ENCODE measurements at places on chromosomes 3 and 15.
A peak's percentile ranks its signal among the peaks of the same experiment; 100 is the strongest.

DNA sequence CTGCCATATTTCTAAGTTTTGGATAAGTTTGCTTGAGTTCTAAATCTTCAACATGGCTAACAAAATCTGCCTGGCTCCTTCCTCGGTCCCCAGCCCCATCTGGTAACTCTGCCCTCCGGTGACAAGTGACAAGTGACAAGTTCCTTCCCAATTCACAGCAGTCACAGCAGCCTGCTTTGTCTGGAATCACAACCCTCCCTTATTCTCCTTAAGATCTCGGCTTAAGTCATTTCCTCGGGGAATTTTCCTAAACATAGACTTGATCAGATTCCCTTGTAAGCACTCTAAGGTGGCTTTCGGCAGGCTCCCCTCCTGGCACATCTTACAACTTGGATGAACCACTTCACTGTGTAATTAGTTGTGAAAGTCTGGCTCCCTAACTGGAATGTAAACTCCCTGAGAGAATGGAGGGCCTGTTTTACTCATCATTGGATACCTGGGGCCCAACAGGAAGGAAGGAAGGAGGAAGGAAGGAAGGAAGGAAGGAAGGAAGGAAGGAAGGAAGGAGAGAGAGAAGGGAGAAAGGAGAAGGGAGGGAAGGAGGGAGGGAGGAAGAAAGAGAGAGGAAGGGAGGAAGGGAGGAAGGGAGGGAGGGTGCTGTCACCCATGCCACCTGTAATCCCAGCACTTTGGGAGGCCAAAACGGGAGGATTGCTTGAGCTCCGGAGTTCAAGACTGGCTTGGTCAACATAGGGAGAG, 126.4 kb downstream of the SHQ1 start:
- DNase-seq = no peak

GRCh38 chr15:91552555-91552954, 301.0 kb upstream of the SLCO3A1 start:
- no peak for DNase-seq

- DNase-seq = no peak
Observed at GRCh38 chr3:45986303-45986982, 9.2 kb downstream of the FYCO1 start.

DNA sequence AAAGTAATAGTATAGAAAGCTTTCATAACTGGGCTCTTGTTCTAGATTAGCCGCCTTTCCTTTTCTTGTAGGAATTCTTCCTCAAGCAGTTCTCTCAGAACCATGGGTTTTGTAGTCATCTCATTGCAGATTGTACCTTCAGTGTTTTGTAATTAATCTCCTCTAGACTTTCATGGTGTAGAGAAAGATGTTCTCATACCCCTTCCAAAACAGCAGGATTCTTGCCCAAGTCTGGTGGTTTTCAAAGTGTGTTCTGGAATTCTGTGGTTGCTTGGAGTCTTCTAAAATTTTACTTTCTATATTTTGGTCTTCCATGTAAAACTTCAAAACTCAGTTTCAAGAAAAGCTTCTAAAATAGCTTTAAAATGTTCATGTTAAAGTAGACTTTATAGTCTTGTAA, 293.8 kb downstream of the PTPRG start:
- no peak for DNase-seq

DNA sequence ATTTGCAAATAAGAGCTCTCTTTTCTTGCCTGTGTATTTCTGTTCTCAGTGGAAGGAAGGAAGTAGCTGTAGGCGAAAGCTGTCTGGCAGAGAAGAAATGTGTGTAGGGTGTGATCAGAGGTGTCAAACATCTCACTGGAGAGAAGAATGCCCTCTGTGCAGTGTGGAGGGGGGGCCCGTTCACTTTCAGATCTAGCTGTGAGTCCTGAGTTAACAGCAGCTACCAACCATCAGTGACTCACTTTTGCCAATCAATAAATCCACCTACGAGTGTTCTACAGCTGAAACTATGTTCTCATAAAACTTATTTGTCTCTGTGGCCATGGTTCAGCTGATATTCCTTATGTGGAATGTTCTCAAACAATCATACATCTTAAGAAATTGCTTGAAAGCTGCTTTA, 103.7 kb downstream of the FRMD4B start:
- peak; percentile 45 for DNase-seq

DNA sequence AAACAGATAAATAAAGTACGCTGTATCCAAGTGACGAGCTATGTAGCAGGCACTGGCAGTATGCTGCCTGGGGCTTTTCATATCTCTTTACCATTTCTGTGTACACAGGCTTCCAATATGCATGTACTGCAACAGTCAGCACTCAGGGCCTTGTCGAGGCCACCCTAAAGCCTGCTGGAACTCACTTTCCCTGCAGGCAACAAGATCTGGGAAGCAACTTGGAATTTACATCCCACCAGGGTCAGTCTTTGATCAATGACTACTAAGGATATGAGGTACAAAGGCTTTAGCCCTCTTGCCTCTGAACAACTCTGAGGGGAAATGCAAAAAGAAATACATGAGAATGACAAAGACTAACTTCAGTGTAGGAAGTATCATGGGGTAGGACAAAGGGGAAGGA, 101.8 kb upstream of the ARL6 start:
- no peak for DNase-seq

DNA sequence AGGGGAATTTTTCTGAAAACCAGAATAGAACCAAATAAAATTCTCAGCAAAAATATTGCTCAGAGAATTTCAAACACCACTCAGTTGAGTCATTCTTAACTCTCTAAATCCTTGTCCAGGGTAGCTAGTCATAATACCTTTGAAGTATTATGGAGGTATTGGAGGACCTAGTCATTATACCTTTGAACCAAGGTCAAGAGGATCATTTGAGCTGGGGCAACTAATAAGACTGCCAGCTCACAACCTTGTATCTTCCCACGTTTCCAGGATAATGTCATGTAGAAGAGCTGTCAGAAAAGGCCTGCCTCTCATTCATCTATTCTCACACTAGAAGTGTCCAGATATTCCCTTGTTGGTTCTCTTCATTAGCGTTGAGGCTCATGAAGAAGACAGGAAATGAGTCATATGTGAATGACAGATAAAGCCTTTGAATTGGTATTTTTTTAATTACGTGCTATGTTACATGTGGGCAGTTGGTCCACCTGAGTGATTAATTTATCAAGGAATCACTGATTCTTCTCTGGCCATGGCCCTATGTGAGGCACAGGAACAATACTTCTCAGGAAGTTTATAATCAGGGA, 48.3 kb downstream of the TOPAZ1 start:
- no peak for DNase-seq

DNA sequence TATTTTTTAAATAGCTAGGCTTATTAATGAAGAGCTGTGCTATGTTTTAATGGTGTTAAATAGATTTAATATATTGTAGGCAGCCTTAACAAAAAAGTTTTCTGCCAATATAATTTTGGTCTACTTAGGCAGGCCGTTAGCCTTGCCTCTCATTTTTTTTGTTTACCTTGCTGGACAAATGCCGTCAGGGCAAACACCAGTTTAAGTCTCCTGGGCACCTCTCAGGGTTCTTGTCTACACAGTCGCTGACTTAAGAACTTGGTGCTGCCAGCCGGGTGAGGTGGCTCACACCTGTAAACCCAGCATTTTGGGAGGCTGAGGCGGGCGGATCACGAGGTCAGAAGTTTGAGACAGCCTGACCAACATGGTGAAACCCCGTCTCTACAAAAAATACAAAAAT, 153.3 kb downstream of the ULK4 start:
- DNase-seq = no peak

- DNase-seq = no peak
Observed at GRCh38 chr3:134372396-134373270, 1.6 kb downstream of the AMOTL2 start.

GRCh38 chr15:89728254-89728653, 22.8 kb downstream of the MESP1 start:
- DNase-seq = no peak

- no peak for DNase-seq
Observed at GRCh38 chr3:152056481-152056880, 183.0 kb downstream of the SUCNR1 start.

DNA sequence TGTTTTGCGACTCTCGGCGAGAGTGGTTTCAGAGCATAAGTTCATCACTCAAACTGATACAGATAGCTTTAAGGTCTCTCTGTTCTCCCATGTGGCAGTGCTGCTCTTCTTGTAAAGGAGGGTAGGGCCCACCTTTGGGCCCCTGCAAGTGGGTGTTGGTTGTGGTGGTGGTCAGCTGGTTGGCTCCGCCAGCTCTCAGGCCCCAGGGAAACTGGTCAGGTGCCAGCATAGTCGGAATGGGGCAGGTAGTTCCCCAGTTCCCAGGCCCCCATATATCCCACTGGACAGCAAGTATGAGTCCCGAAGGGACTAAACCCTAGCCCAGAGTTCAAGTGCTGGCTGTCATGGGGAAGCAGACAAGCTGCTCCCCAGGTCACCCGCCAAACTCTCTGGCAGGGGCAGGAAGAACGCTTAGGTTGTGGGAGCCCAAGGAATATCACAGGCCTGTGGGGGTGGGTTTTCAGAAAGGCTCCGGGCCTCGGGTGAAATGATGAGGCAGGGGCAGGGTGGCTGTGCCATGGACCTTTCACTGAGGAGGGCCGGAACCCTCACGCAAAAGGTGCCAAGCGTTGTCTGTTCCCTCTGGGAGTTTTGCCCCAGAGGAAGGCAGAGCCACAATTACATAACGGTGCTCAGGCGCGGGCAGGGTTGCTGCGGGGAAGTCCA, 185.1 kb downstream of the EFHB start:
- DNase-seq = no peak

DNA sequence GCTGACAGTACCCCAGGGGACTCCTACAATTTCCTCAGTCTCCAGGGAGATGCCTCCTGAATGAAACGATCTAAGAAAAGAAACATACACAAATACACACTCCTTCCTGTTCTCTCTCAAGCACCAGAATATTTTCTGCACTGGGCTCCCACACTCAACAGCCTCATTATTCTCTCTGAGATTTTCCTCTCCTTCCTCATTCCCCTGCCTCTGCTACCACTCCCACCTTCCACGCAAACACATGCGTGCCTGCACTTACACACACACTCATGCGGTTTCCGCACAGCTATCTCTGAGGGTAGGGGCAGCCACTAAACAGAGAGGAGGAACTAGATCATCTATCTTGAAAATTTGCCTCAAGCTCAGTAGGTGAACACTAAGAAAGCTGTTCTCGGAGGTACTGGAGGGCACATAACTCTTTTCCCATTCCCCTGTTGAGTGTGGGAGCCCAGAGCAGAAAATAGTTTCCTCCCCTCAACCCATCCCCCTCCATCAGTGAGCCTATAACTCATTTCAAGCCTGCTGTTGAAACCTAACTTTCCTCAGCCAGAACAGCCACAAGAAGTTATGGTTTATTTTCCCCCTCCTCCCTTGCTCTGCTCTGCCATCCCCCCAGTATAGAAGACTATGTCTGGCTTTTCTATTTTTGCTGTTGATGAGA, 30.5 kb upstream of the TIPARP start:
- DNase-seq = peak; percentile 66

DNA sequence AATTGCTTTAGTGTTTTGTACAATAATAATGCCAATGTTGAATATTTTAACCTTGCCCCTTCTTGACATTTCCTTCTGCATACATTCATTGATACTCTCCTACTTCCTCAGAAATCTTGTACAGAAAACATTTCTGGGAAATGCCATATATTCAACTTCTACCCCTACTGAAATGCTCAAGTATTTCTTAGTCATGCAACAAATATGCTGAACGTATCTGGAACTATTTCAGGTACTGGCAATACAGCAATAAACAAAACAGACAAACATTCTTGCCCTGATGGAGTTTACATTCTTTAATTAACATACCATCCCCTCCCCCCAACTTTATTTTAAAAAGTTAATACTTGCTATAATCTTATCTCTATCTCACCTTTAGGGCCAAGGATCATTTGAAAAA, 147.2 kb downstream of the STAG1 start:
- no peak for DNase-seq

DNA sequence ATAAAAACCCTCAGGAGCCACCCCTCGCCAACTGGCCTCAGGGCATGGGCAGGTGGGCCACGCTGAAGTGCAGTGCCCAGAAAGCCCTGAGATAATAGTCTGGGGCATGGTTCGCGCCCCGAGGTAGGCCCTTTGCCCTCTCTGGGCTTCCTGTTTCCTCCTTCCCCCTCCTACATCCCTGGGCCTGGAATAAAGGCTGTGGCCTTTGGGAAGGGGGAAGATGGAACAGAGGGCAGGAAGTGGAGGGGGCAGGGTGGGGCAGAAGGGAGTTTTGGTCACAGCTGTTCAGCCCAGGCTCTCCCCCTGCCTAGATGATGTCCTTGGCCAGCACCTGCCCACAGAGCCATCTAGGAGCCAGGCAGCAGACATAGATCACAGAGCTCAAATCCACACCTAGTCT, 11.3 kb downstream of the CSRNP1 start:
- no peak for DNase-seq

DNA sequence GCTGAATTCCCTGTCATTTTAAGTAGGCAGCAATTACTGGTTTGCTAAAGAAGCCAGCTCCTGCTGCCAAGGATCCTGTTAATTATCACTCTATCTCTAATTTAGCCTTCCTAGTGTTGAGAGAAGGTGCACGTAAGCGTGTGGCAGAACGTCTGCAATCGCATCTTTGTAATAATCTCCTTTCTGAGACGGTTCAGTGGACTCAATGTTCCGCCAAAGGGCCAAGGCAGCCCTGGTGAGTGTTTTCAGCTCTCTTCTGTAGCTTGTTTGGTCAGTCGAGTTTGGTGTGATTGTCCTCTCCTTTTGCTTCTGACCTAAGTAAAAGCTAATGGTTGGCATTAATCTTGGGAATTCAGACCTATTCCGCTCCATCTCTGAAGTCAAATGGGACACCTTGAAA, 24.2 kb downstream of the MITF start:
- DNase-seq = no peak

GRCh38 chr15:62502451-62502850, 337.4 kb upstream of the C2CD4B start:
- DNase-seq = no peak

DNA sequence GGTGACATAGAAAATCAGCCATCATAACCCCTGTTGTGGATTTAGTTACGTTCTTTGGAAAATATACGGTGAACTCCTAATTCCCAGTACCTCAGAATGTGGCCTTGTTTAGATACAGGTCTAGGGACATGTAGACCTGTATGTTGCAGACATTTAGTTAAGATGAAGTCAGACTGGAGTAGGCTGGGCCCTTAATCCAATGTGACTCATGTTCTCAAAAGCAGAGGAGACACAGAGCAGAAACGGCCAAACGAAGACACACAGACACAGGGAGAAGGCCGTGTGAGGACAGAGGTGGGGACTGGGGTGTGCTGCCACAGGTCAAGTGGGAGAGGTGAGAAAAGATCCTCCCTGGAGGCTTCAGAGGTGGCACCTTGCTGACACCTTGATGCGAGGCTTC, 119.0 kb upstream of the PROK2 start:
- DNase-seq = no peak

GRCh38 chr3:150515210-150515609, 31.1 kb downstream of the SERP1 start:
- DNase-seq = no peak

DNA sequence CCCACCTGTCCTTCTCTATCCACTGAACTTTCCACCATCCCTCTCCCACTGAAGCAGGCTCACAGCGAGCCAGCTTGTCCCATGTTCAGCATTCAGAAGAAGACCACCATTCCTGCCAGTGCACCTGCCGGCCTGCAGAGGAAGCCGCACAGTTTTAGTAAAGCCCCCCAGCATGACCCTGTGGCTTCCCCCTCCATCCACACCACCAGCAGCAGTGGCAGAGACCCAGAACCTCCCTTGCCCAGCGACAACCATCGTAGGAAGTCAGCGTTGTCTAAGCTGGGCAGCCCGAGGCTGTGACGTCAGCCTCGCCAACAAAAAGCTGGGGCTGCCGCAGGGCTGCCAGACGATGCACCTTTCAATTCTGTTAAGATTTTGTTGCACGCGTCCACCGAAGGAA, 66.6 kb upstream of the TAMM41 start:
- no peak for DNase-seq

- peak; percentile 38 for DNase-seq
Observed at GRCh38 chr3:184765730-184766074, 46.3 kb upstream of the VPS8 start.

GRCh38 chr3:66483006-66483405, 17.8 kb downstream of the LRIG1 start:
- no peak for DNase-seq

Measured in CD4-positive, alpha-beta T cell treated with Interleukin-15 for 1 hour (primary cell).